T-helper 2 cell (primary cell): ENCODE measurements at places on chromosomes 1 and 21.

DNA sequence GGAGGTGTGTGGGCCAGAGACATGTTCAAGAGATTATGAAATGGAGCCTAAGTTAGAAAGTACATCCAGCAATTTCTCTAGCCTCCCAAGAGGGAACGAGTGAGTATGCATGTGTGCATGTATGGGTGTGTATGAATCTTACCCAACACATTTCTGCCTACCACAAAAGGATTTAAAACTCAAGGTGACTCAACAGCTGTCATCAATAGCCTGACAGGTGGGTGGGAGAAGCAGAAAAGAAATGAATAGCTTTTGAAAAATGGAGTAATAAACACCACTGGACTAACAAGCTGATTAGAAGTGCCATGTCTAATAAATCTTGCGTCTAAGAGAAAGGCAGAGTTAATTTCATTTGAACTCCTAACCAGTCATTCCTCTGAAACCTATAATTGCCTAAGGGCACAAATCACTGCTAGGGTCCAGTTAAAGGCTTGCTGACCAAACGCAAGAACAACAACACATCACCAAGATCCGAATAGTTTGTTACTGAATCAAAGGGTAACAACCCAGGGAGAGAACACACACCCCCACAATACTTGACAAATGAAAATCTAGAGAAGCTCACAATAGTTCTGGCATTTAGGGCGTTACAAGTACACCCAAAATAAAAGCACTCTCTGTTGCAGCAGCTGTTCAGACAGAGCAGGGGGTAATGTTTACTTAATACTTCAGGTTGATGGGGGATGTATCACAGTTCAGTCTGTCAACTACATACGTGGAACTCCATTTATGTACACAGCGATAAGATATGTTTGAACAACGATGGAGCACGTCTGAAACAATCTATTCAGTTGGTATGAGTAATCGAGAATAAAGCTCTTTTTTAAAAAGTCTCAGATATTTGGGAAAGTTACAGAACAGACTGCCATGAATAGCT, 1.4 kb downstream of the KIAA0319L start:
- DNase-seq: no peak

DNA sequence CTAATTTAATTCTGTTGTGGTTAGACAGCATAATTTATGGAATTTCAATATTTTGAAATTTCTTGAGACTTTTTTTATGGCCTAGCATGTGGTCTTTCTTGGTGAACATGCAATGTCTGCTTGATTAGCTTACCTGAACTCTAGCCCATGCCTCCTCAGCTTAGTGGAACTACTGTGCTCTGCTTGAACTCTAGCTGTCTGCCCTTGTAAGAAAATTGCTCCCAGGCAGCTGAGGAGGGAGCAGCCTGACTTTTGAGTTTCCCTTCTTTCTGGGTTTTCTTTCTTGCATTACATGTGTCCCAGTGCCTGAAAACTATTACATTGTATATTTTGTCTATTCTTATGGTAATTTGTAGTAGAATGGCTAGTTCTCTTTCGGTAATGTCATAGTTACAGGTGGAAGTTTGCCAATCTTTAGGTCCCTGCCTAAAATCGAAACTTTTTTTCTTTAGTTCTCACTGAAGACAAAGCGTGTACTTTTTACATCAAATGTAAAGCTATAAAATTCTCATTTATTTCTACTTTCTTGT, 105.3 kb downstream of the MAST2 start:
- no peak for DNase-seq

GRCh38 chr1:203121186-203122015, 6.1 kb upstream of the ADORA1 start:
- no peak for DNase-seq

DNA sequence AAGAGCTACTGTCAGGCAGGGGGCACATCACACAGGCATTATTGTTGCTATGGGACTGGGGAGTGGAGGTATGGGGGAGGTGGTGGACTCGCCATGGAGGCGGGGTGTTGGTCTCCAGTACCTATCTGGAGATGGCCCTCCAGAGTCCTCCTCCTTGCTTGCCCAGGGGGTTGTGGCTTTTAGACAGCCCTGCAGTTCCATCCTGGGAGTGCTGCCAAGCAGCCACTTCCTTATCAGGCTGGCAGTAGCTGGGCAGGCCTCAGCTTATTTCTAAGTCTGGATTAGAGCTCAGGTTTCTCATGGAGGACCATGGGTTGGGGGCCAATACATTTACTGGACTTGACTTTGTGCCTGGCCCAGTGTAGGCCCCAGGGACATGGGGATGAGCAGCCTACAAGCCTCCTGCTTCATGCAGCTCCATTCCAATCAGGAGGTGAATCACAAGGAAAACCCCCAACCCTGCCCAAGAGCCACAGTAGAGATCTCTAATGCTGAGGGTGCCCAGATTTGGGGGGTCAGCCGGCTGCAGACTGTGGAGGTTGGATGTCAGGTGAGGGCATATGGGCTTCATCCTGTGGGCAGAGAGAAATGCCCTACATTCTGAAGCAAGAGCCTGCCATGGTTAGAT, 210.7 kb upstream of the EDN2 start:
- DNase-seq: no peak

GRCh38 chr1:227946624-227947385, 927 bp downstream of the WNT9A start:
- DNase-seq: no peak

DNA sequence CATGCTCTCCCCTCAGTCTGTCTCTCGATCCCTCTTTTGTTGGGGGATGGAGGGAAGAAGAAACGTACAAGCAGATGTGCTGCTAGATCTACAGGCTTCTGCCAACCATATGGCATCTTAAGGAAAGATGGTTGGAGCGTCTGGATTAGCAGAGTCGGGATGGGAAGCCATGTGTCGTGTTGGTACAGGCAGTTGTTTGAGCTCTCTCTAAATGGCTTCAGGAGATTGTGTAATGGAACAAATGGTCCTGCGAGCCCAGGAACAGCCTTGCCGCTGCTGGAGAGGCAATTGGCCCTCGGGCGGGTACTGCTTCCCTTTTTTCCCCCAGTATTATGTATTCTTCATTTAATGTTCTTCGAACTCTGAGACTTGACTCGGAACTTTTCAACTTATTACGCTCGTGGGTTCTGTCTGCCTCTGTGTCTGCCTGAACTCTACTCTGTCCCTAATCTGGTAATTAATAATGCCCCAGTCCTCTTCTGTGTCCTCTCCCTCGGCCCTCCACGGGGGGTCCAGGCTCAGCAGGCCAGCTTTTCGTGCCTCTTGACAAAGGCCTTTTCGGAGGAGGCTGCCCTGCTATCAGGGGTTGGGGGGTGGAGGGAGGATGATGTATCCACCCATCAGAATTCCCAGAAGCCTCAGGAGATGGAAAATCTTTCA, 215.3 kb downstream of the SDCCAG8 start:
- DNase-seq: no peak

DNA sequence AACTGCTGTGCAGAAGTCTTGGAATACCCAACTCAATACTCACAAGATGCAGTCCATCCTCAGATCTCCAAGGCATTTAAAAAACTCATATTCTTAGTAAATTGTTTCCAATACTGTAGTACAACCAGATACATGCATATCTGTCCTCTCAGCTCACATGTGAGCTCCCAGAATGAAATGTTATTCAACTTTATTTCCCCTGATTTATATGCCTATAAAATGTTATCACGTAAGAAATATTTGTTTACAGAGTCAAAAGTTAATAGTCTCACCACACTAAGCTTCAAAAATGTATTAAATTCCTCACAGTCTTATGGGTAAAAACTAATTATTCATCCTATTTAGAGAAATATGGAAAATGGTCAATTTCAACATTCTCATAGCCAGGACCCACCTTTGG, 56.6 kb downstream of the LTN1 start:
- DNase-seq: no peak

- DNase-seq: no peak
Observed at GRCh38 chr1:87284456-87285240, 44.0 kb upstream of the LMO4 start.
